Ammon's horn (tissue), 1 donor: ENCODE measurements at places on chromosomes 7 and 10.

- no peak for DNase-seq
Observed at GRCh38 chr10:59093461-59093860, 83.0 kb upstream of the PHYHIPL start.

DNA sequence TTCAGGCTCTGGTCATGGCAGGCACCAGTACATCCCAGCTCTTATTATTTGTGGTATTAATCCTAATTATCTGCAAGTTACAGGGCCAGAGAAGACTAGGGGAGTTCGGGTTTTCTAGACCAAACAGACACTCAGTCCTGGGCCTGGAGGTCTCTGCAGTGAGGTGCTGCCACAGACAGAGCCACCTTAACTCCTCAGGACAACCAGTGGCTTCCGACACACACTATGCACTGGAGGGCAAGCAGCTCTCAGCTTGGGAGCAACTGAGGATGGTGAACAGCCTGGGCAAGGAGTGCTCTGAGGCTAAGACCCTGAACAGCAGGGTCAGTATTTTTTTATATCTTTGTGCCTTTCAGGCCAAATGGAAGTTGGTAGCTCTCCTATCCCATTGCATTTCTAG lies 19.0 kb downstream of the ACTA2 start:
- no peak for DNase-seq

DNA sequence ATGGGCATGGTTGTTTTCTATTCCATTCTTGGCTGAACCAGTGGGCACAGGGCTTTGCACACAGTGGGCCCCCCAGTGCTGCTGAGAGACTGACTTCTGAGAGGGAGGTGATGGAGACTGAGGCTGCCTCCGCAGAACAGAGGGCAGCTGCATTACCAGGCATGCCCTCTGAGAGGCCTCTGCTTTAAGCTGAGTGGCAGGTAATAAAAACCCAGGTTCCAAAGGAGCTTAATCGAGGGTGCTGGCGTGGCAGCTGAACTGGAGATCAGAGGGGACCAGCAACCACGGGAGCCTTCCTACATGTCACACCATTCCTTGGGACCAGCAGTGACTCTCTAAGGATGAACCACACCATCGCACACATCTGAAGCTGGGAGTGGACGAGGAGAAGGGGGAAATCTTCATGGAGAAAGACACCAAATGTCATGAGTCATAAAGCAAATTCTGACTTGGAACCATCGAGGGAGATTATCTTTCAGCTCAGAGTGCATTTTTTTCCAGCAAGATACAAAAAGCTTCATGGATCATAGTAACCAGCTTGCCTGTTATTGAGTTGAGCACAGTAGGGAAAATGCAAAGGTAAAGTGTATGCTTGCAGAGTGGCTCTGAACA lies 24.6 kb downstream of the HIPK2 start:
- DNase-seq, result no peak

GRCh38 chr10:90885176-90885575 lies 13.4 kb downstream of the RPP30 start:
- no peak for DNase-seq

GRCh38 chr7:24038993-24039392 lies 245.0 kb upstream of the NPY start:
- peak; percentile 23 for DNase-seq

DNA sequence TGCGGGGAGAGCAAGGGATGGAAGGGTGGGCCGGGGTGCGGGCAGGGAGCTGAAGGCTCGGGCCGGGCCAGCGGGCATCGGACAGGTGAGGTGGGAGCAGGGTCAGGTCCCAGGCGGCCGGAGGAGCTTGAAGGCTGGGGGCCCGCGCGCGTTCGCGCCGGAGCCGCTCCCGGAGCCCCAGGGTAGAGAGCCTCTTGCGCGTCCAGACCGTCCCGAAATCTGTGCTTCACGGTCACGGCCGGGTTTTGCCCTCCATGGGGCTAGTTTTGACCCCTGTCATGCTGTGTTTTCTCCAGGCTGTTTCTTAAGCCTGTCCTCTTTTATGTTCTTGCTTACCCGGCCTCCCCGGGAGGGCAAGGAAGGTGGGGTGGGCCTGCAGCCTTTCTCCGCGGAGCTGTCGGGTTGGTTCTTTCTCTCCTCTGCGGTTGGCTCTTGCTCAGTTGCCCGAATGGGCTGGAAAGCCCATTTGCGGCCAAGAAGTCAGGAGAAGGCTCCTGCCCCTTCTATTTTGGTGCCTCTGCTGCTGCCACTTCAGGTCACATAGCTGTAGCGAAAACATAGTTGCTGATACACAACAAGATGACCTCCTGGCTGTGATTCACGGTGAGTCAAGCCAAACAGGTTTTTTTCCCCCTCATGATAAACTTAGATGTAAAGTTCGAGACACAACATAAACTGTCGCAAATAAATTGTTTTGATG lies 650 bp downstream of the UBE2D1 start:
- DNase-seq, result peak; percentile 34

DNA sequence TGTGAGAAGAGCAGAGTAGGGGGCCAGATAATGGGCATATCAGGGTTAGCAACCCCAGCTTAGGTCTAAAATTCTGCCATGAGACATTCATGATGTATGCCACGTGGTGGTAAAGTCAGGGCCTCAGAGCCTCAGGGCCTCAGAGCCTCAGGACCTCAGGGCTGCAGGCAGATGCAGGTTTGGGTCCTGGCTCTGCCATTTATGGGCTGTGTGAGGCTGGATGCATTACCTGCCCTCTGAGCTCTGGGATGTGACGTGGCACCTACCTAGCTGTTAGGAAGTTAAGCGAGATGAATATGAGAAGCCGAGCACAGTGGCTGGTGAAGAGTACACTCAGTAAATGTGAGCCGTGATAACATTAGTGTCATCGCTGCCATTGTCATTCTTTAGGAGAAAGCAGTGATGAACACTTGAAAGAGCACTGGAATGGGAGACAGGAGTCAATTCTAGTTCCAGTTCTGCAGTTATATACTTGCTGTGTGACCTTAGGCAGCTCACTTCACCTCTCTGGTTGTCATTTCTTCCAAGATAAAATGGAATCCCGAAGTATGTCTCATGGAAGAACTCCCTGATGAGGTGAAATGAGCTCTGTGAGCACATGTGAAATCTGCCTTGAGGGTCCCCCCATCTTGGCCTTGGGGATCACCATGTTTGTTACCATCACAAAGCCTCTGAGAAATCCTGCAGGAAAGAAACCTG lies 127.2 kb downstream of the SH3PXD2A start:
- DNase-seq, result no peak

GRCh38 chr7:31437250-31437865 lies 76.5 kb upstream of the ITPRID1 start:
- no peak for DNase-seq

DNA sequence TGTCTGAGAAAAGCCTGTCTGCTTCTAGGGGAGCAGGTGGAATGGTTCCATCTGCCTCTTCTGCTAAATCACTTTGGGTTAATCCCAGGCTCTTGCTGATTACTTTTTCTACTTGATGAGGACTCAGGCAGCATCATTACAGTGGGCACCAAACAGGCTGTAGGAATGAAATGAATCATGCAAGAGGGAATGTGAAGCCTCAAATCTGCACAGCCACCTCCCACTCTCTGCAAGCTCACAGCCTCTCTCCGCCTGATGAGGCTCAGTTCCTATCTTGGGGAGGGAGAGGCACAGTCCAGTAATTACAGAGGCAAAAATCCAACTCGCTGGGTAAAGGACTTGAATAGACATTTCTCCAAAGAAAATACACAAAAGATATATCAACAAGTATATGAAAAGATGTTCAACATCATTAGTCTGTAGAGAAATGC lies 34.0 kb downstream of the HSPA12A start:
- peak; percentile 77 for DNase-seq

- peak; percentile 37 for DNase-seq
Observed at GRCh38 chr10:16440396-16441133, 3.8 kb downstream of the PTER start.

- no peak for DNase-seq
Observed at GRCh38 chr10:119414081-119414611, 128.4 kb downstream of the RGS10 start.

GRCh38 chr7:27171637-27172314 lies 2.3 kb downstream of the HOXA10 start:
- no peak for DNase-seq

DNA sequence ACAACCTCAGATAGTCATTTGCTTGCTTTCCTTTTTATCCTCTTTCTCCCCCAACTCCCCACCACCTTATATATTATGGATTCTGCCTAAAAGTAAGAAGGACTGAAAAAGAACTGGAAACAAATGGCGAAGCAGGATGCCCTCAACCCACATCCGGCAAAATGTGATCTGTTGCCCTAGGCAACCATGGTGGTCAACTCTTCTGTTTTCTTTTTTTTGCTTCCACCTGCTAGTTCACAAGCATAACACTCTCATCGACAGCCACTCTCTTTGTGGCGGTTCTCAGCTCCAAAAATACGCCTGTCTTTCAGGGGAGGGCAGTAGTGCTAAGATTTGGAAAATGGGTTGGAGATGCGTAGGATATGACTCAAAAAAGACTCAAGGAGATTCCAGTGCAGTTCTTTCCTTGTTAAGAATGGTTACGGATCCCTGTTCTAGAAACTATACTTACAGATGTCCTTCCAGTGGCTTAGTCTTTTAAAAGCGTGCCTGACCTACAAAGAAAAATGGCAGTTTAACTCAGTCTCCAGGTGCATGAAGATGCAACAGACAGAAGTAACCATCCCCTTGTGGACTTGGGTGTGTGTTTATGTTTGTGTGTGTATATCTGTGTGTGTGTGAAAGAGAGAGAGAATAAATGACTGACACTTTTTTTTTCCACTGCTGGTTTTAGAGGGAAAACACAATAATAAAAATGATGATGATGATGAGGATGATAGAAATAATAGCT lies 10.7 kb downstream of the APBB1IP start:
- DNase-seq, result no peak

- DNase-seq, result no peak
Observed at GRCh38 chr10:2208106-2208505, 470.8 kb upstream of the ADARB2 start.

DNA sequence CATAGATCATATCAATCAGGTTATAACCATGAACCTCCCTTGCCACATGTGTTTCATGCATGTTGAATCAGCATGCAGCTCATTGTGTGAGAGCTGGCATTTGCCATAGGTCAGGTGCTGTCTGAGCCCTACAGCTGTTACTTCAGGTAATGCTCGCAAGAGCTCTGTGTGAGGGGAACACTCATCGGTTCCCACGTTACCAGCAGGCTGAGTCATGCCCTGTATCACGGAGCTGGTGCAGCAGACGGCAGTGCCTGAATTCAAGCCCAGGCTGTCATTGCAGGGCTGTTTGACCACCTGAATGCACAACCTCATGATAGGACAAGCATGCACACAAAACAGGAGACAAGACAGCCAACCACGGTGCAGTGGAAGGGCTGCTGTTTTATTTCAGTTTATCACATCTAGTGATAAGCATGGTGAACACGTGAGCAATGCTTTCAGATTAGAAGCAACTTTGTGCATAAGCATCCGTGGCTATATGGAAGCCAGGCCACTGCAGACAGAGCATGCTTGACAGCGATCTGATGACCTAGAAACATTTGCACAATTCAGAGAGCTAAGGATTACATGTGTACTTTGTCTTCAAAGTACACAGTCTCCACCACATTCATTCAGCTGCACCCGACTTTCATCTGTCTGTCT lies 56.4 kb upstream of the PFKP start:
- no peak for DNase-seq

GRCh38 chr7:84975586-84976185 lies 211.2 kb downstream of the SEMA3D start:
- no peak for DNase-seq

GRCh38 chr10:79229830-79230327 lies 117.4 kb upstream of the PPIF start:
- DNase-seq, result no peak

- DNase-seq, result no peak
Observed at GRCh38 chr7:140537750-140538482, 58.6 kb upstream of the MKRN1 start.

GRCh38 chr10:106438386-106438785 lies 726.1 kb downstream of the SORCS1 start:
- no peak for DNase-seq

- no peak for DNase-seq
Observed at GRCh38 chr7:26348234-26348851, 56.7 kb downstream of the SNX10 start.

GRCh38 chr7:92702535-92702934 lies 112.3 kb upstream of the FAM133B start:
- DNase-seq, result no peak

GRCh38 chr7:49344556-49344955 lies 420.2 kb downstream of the CDC14C start:
- DNase-seq, result no peak
